Urinary bladder (tissue), 4 donors: ENCODE measurements at places on chromosomes 2 and 18. TPM values are rescaled to one million over a fixed set of nuclear protein-coding genes. Genes with fewer than 3 reads are reported as not detected.

- no peak for DNase-seq
Observed at GRCh38 chr18:79872527-79873444, 75.0 kb downstream of the KCNG2 start.

SRD5A2 gene
- polyA plus RNA-seq = 2.4 TPM

GRCh38 chr18:58800582-58800981, 64.1 kb upstream of the ZNF532 start:
- DNase-seq = no peak

SP3 gene
- polyA plus RNA-seq = 38.8 TPM

SERPINE2 gene
- 17.6 TPM for polyA plus RNA-seq
